ENCODE measurements at places on chromosomes 2 and 18.

DNA sequence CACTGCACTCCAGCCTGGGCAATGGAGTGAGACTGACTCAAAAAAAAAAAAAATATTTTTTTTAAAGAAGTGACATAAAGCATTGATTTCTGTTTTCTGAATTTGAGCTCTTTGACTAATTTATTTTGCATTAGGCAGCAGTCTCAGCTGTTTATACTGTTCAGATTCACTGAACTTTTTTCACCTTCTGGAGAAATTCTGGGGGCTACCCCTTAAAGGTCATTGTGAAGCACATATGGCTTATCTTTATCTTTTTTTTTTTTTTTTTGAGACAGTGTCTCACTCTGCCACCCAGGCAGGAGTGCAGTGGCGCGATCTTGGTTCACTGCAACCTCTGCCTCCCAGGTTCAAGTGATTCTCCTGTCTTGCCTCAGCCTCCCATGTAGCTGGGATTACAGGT, 12.9 kb downstream of the PHLPP1 start:
- no peak for DNase-seq

DNA sequence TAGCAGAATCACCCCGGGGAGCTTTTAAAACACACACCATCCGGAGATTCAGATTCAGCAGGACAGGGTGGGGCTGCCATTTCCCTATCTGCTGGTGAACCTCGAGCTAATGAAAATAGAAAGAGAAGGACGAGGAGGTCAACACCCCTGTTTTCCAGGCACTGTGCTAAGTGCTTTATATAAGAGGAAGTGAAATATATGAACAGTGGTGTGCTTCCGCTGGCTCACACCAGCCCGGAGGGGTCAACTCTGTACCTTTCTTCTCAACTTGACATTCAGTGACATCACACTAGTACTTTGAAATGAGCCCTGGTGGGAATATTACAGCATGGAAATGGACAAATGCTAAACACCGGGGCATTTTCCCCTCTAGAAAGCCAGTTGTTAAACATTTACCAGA, 108.3 kb upstream of the LTBP1 start:
- DNase-seq = no peak

- no peak for DNase-seq
These were observed 136.3 kb upstream of the REV1 start for GRCh38 chr2:99626158-99626557.

DNA sequence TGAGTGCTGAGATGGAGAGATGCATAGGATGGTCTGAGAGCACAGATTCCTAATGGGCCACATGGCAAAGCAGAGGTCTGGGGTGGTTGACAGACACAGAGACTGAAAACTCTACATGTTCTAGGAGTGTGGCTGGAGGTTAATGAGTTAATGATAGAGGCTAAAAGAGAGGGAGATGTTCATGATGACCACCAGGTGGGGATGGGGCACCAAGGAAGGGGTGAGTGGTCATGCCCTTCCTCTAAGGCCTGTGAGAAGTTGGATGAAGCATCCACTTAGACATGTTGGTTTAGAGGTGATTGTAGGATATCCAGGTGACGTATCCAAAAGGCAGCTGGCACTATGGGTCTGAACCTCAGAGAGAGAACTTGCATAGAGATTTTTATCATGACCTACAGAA, 102.1 kb downstream of the LRP2 start:
- DNase-seq = no peak

GRCh38 chr2:175585496-175585895, 404.0 kb upstream of the ATP5MC3 start:
- DNase-seq = no peak

GRCh38 chr2:71613403-71613952, 160.1 kb downstream of the DYSF start:
- no peak for DNase-seq

Measured in non-pigmented ciliary epithelial cell (primary cell).